ENCODE measurements at places on chromosomes 2 and 18. TPM values are rescaled to one million over a fixed set of nuclear protein-coding genes. Genes with fewer than 3 reads are reported as not detected.

- H3K4me3 ChIP-seq: no peak overlapping the region
- H3K27ac ChIP-seq: no peak overlapping the region
- no peaks in the 10 kb centered on the region for H3K27me3 ChIP-seq
These were observed 299.3 kb downstream of the CCDC85A start for GRCh38 chr2:56483081-56483480.

GRCh38 chr2:26557244-26557925 is 79.5 kb upstream of the OTOF start:
- no peak for ATAC-seq
- no peaks in the 10 kb centered on the region for H3K4me1 ChIP-seq
- no peak overlapping the region for H3K27ac ChIP-seq
- H3K27me3 ChIP-seq: peaks cover 53% of the 10 kb centered on the region

RHBDD1 gene
- 57.1 TPM for total RNA-seq

- H3K36me3 ChIP-seq: no peaks in the 10 kb centered on the region
- ATAC-seq: no peak
- H3K27ac ChIP-seq: no peak overlapping the region
These were observed 157.7 kb upstream of the SERPINE2 start for GRCh38 chr2:224196810-224197209.

DNA sequence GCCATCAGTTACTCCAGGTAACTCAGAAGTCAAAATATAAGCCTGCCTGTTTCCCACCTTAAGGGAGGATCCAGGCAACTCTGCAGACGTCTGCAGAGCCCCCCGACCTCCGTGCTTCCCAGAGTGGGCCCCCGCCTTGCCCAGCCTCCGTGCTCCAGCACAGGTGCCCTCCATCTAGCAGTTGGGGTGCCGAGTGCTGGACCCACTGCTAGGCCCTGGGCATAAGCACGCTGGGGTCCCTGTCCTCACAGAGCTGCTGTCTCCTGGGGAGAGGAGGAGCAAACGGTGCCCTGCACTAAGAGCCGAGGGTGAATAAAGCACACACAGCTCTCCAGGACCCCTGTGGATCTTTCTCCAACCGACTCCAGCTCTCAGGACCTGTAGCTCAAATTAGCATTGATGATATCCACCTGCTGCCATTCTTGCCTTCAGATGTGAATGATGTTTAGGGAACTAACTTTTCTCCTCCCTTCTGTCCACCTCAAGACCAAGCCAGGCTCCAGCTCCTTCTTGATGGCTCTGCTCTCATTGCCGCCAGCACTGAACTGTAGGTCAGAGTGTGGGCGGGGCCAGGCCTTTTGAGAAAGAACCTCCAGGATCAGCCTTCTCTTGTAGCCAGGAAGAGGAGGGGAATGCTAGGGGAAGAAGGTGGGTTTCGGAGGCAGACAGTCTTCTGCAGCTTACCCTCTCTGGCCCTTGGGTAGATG is 121.2 kb downstream of the SMAD7 start:
- H3K4me1 ChIP-seq: peaks cover 47% of the 10 kb centered on the region
- no peak overlapping the region for H3K27ac ChIP-seq
- ATAC-seq: no peak
- H3K27me3 ChIP-seq: no peaks in the 10 kb centered on the region

DNA sequence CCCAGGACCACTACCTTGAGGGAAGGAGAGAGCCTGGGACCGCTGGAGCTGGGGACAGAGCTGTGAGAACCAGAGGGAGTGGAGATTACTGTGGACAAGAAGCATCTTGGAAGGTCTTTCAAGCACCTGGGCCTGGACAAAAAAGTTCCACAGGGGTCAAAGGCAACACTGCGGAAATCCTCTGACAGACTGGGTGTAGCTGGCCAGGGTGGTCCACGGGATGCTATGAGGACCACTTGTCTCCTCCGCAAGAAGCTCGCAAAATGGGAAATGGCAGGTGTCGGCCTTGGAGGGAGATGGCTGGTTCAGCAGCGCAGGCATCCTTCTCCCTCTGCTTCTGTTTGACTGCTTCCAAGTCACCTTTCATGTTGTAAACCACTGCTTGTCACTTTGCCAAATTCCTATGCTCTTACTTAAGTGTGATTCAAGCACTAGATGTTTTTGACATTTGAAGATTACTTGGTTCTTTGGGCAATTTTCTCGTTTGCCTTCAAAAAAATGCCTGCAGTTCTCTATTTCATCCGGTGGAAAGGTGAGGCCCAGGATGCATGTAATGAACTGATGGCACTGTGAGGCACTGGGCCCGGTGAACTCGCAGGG is 27.7 kb downstream of the KLHL29 start:
- no peak overlapping the region for H3K27ac ChIP-seq
- no peak overlapping the region for H3K4me3 ChIP-seq
- H3K27me3 ChIP-seq: peaks cover 10% of the 10 kb centered on the region
- no peaks in the 10 kb centered on the region for H3K4me1 ChIP-seq
- no peaks in the 10 kb centered on the region for H3K36me3 ChIP-seq

- no peaks in the 10 kb centered on the region for H3K27me3 ChIP-seq
- peaks cover 13% of the 10 kb centered on the region for H3K36me3 ChIP-seq
- H3K4me3 ChIP-seq: no peak overlapping the region
- ATAC-seq: no peak
- peaks cover 5% of the 10 kb centered on the region for H3K4me1 ChIP-seq
These were observed 4.0 kb downstream of the TSGA10 start for GRCh38 chr2:99150706-99151105.

RSAD2 gene
- total RNA-seq: 2.8 TPM

AOX1 gene
- 0.04 TPM for total RNA-seq

DNA sequence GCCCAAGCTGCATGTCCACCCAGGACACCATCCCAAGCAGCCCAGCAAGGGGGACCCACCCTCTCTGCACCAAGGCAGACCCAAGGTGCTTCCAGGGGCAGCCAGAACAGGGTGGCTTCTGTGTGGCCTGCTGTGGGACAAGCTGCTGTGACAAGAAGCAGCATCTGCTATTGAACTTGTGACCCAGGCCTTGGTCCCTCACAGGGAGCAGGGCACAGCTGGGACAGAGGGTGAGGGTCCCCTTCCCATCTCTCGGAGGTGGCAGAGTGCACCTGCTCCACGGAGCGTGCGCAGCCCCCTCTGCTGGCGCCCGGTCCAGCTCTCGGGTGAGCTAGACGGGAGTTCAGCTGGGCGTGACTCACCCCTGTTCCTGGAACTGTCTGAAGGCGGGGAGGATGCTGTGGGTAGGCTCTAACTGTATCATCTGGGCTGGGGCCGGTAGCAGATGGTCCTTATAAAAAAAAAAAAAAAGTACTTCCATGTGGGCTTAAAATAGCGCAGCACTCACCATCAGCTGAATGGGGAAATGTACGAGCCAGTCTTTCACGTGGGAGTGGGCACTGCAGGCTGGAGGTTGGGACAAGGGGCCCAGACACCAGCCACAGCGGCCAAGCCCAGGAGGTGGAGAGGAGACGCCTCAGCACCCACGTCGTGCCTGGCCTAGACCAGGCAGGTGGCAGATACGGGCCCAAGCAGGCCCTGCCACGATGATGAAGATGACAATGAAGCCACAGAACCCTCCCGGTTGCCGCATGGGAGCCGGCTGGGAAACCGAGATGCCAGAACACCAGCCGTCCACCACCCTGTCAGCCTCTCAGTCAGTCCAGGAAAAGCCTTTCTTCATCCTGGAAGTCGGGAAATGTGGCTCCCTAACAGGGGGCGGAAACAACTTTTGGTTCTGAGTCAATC is 136.8 kb upstream of the ID2 start:
- H3K27ac ChIP-seq: peak overlapping the region; percentile 100
- peaks cover 55% of the 10 kb centered on the region for H3K4me1 ChIP-seq
- peak overlapping the region; percentile 77 for H3K4me3 ChIP-seq

- no peak overlapping the region for H3K27ac ChIP-seq
- no peak overlapping the region for H3K4me3 ChIP-seq
- no peaks in the 10 kb centered on the region for H3K4me1 ChIP-seq
- no peak for ATAC-seq
- no peaks in the 10 kb centered on the region for H3K27me3 ChIP-seq
These were observed 324.7 kb downstream of the MYCN start for GRCh38 chr2:16264931-16265540.

DNA sequence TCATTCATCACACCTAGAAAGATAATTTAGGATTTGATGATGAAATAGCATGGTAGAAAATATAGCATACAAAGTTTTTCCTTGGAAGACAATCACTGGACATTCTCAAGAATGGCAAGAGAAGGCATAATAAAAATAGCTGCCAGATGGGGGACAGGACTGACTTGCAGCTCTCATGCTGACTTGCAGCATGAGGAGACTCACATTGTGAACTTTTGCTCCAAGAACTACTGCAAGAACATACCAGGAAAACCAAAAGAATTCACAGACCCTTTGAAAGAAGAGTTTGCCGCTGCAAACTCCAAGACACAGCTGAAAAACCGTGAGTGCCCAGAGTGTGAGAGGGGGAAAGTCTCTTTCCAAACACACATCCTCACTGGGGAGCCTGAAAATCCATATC is 47.0 kb downstream of the CRYGD start:
- H3K4me1 ChIP-seq: no peaks in the 10 kb centered on the region
- no peak overlapping the region for H3K27ac ChIP-seq
- ATAC-seq: no peak
- no peaks in the 10 kb centered on the region for H3K36me3 ChIP-seq
- no peak overlapping the region for H3K4me3 ChIP-seq

ERFE gene
- not detected for total RNA-seq

DNA sequence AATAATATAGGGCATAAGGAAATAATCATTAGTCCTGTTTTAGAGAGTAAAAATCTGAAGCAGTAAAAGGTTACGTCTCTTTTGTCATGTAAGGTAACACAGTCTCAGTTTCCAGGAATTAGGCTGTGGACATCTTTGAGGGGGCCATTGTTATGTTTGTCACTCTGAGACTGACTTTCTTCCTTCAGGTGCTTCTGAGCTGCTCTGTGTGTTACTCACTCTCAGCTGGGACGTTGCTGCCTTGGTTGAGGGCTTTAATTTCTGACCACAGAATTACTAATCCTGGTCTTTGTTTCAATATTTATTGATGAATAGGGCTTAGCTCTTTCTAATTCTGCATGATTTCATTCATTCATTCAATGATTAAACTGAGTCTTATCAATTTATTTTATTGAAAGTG is 55.9 kb upstream of the SLC38A11 start:
- no peak overlapping the region for H3K27ac ChIP-seq
- H3K27me3 ChIP-seq: peaks cover 24% of the 10 kb centered on the region
- ATAC-seq: no peak
- no peaks in the 10 kb centered on the region for H3K36me3 ChIP-seq
- H3K4me1 ChIP-seq: no peaks in the 10 kb centered on the region

- ATAC-seq: no peak
- no peaks in the 10 kb centered on the region for H3K36me3 ChIP-seq
- no peaks in the 10 kb centered on the region for H3K27me3 ChIP-seq
- H3K27ac ChIP-seq: no peak overlapping the region
- no peak overlapping the region for H3K4me3 ChIP-seq
These were observed 78.5 kb downstream of the FIGN start for GRCh38 chr2:163657281-163657656.

- H3K4me1 ChIP-seq: no peaks in the 10 kb centered on the region
- no peak overlapping the region for H3K27ac ChIP-seq
- H3K36me3 ChIP-seq: no peaks in the 10 kb centered on the region
- no peak overlapping the region for H3K4me3 ChIP-seq
- no peak for ATAC-seq
These were observed 323.9 kb upstream of the NRP2 start for GRCh38 chr2:205358351-205358815.

GRCh38 chr2:171318463-171318934 is 115.3 kb downstream of the METTL8 start:
- peak overlapping the region; percentile 68 for H3K4me3 ChIP-seq
- H3K27me3 ChIP-seq: no peaks in the 10 kb centered on the region
- H3K36me3 ChIP-seq: peaks cover 30% of the 10 kb centered on the region
- peak overlapping the region; percentile 95 for H3K27ac ChIP-seq
- H3K4me1 ChIP-seq: peaks cover 34% of the 10 kb centered on the region

LDLRAD4 gene
- total RNA-seq: 54.8 TPM

DNA sequence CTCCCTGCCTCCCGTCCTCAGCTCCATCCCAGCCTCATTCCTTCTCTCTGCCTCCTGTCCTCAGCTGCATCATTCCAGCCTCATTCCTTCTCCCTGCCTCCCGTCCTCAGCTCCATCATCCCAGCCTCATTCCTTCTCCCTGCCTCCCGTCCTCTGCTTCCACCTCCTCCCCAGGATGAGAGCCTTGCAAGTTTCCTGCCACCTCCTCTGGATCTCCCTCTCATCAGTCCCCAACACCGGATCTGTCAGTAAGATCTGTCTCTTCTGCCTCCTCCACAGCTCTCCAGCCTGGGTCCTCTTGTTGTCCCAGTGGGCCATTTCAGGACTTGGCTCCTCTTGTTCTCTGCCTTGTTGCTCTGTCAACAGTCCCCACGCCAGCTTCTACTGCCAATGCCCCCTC is 130.9 kb downstream of the NDUFA10 start:
- H3K4me3 ChIP-seq: no peak overlapping the region
- ATAC-seq: no peak
- H3K4me1 ChIP-seq: peaks cover 5% of the 10 kb centered on the region
- H3K27ac ChIP-seq: no peak overlapping the region

CPLX4 gene
- not detected for total RNA-seq

GRCh38 chr2:190863946-190864345 is 16.7 kb upstream of the GLS start:
- H3K27ac ChIP-seq: no peak overlapping the region
- no peaks in the 10 kb centered on the region for H3K36me3 ChIP-seq
- ATAC-seq: no peak
- H3K4me3 ChIP-seq: no peak overlapping the region
- H3K4me1 ChIP-seq: peaks cover 19% of the 10 kb centered on the region

GRCh38 chr2:103174711-103175110 is 412.9 kb downstream of the TMEM182 start:
- peaks cover 3% of the 10 kb centered on the region for H3K27me3 ChIP-seq
- H3K4me1 ChIP-seq: no peaks in the 10 kb centered on the region
- peak; percentile 39 for ATAC-seq

GRCh38 chr2:134460583-134460998 is 206.7 kb downstream of the MGAT5 start:
- no peak overlapping the region for H3K4me3 ChIP-seq
- H3K4me1 ChIP-seq: no peaks in the 10 kb centered on the region
- H3K27ac ChIP-seq: no peak overlapping the region
- H3K27me3 ChIP-seq: no peaks in the 10 kb centered on the region
- ATAC-seq: peak; percentile 45

DNA sequence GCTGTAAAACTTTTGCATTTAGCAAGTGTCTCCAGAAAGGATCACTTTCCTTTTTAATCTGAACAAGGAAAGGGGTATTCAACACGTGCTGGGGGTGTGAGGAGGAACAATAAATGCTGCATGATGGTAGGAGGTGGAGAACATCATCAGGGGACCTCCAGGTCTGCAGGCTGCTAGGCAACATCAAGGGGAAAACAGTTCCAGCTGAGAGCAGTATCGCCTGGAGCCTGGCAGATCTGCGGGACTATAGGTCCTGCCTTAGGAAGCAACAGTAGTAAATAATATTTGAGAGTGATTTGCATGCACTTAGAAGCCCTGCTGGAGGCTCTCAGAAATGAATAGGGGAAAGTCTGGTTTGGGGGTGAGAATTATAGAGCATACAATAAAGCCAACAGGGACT is 175.6 kb downstream of the SUCLG1 start:
- H3K27ac ChIP-seq: no peak overlapping the region
- peaks cover 10% of the 10 kb centered on the region for H3K27me3 ChIP-seq
- ATAC-seq: no peak
- no peak overlapping the region for H3K4me3 ChIP-seq
- H3K4me1 ChIP-seq: peaks cover 1% of the 10 kb centered on the region

ZNF385B gene
- total RNA-seq: not detected
